ENCODE measurements at places on chromosomes 5 and 9.
A peak's percentile ranks its signal among the peaks of the same experiment; 100 is the strongest.

DNA sequence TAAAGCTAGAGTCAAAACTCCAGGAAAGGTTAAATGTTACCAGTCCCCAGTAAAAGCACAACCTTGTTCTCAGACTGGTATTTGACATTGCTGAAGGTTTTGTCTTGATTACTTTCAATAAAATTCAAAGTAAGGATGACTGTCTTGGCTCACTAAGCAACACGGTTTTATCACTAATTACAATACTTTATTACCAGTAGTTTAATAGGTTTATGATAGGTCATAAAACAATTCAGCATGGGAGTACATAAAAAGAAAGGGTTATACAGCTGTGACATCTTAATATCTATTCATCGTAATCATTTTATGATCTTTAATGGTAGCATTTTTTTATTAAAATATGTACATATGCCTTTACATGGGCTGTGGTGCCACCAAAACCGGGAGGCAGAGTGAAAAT lies 370.7 kb upstream of the IRX2 start:
- DNase-seq, result no peak

DNA sequence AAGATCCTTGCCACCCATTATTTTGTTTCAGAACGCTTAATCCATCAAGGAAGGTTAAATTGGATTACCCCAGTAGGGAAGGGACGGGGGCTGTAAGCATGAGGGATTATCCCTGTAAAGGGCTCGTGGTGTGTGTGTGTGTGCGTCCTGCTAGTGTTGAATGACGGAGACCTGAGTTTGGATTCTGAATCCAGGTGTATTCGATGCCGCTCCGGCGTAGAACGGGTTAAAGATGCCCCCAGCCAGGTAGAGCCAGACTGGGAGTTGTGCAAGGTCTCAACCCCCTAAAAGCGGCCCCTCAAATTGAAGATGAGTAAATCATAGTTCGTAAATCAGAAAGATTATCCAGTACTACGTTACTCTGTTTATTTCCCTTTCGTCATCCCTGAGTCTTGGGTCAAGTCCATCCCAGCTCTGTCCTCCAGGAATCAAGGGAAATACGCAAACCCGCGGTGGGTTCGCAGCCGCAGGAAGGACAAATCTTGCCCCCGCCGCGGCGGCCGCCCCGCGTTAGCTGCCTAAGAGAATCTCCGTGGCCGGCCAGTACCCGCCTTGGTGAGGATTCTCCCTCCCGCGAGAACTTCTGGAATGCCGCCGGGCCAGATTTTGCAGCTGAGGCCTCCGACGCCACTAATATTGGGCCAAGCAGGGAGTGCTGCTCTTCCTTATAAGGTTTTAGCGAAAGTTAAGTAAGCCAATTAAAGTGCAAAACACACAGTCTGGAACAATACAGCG lies 586 bp upstream of the MTAP start:
- DNase-seq, result peak; percentile 87

- DNase-seq, result no peak
These were observed 161.6 kb downstream of the ZDHHC21 start for GRCh38 chr9:14531341-14532269.

- no peak for DNase-seq
These were observed 56.7 kb upstream of the NAA35 start for GRCh38 chr9:85884256-85884655.

GRCh38 chr9:13970018-13970417 lies 343.9 kb downstream of the NFIB start:
- no peak for DNase-seq

Data from fibroblast of skin of back (primary cell).